ENCODE measurements at places on chromosomes 2 and 18. TPM values are rescaled to one million over a fixed set of nuclear protein-coding genes. Genes with fewer than 3 reads are reported as not detected.

MC2R gene
- not detected for total RNA-seq

USP34 gene
- total RNA-seq, result 152 TPM

RTP5 gene
- total RNA-seq, result 0.79 TPM

CTAGE1 gene
- total RNA-seq, result not detected

GRCh38 chr2:190882411-190882766 lies 1.8 kb downstream of the GLS start:
- no peak for DNase-seq

GRCh38 chr18:4453567-4453873 lies 1.6 kb downstream of the DLGAP1 start:
- no peak for DNase-seq

DNA sequence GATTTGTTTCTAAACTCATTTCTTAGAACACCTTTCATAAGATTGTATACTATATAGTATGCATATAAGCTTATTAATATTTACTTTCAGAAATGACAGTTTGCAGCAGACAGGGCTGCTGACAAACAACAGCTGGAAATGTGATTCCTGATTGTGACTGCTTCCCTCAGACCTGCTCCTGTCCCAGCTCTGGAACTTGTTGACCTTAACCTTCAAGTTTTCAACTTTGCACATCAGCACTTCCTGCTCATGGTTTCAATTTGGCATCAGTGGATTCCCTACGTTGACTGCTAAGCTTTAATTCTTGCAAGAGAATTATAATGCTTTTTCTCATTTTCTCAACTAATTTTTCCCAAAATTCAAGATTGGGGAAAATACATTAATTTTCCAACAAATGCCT lies 459.2 kb upstream of the ACVR2A start:
- no peak for DNase-seq

- DNase-seq, result no peak
Observed at GRCh38 chr18:4908328-4908727, 288.7 kb downstream of the AKAIN1 start.

GRCh38 chr2:223396993-223397392 lies 205.2 kb downstream of the SCG2 start:
- DNase-seq, result no peak
